ENCODE measurements at places on chromosomes 16 and 17. TPM values are rescaled to one million over a fixed set of nuclear protein-coding genes. Genes with fewer than 3 reads are reported as not detected.

Gene SCGB1C2
- total RNA-seq, result not detected

Gene SOX9
- total RNA-seq, result not detected

Gene SPNS3
- 8.4 TPM for total RNA-seq

Gene NLRC3
- 14.9 TPM for total RNA-seq

Gene KRT32
- not detected for total RNA-seq

Gene TNFRSF13B
- not detected for total RNA-seq

Gene OR3A3
- not detected for total RNA-seq

Gene OTOA
- 0.07 TPM for total RNA-seq

GRCh38 chr16:74716355-74716754 is 15.7 kb upstream of the MLKL start:
- no peak for DNase-seq

DNA sequence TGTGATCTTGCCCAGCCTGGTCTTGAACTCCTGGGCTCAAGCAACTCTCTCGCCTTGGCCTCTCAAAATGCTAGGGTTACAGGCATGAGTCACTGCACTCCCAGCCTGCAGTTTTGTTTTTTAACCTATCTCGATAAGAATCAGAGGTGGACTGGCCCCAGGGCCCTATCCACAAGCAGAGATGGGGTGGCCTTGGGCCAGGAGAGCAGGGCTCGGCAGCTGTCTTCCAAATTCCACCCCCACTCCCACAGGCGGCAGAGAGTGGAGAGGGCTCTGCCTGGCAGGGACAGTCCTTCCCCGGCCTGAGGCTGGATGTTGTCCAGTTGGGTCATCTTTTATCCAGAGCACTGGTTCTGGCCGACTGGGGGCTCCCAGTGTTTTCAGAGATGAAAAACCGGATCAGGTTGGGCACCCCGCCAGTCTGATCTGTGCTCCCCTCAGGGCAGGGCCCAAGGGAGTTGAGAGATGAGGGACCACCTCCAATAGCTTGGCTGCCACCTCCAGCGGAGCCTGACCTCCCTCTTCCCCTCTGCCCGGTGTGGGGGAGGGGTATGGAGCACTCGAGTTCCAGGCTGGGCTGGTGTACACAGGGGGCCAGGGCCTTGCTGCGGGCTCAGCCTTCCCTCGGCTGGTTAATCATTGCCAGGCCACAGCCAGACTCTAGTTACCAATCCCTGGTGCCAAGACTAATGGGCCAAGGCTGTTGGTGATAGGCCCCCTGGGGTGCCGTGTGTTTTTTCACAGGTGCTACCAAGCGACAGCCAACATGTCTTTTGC is 30.3 kb upstream of the MYO15B start:
- DNase-seq, result no peak

- DNase-seq, result no peak
Observed at GRCh38 chr17:64216000-64216337, 47.1 kb downstream of the TEX2 start.

GRCh38 chr17:42422958-42423712 is at the start of gene CAVIN1:
Gene CAVIN1 (minus strand): TSS chr17:42423256. CDS start chr17:42423097, 159 bp downstream.
- peak; percentile 54 for DNase-seq

- peak; percentile 52 for DNase-seq
Observed at GRCh38 chr16:85616607-85617321, 3.6 kb downstream of the GSE1 start.

- no peak for DNase-seq
Observed at GRCh38 chr16:63372815-63373214, 1336.6 kb upstream of the CDH8 start.

- DNase-seq, result no peak
Observed at GRCh38 chr17:75614006-75614405, 19.2 kb upstream of the SMIM5 start.

- no peak for DNase-seq
Observed at GRCh38 chr17:69812240-69812837, 262.7 kb upstream of the KCNJ16 start.

- DNase-seq, result no peak
Observed at GRCh38 chr17:44955674-44956425, 8.3 kb upstream of the KIF18B start.
